Hepatocyte (in vitro differentiated cells): ENCODE measurements at places on chromosomes 4 and X. TPM values are rescaled to one million over a fixed set of nuclear protein-coding genes. Genes with fewer than 3 reads are reported as not detected.

DNA sequence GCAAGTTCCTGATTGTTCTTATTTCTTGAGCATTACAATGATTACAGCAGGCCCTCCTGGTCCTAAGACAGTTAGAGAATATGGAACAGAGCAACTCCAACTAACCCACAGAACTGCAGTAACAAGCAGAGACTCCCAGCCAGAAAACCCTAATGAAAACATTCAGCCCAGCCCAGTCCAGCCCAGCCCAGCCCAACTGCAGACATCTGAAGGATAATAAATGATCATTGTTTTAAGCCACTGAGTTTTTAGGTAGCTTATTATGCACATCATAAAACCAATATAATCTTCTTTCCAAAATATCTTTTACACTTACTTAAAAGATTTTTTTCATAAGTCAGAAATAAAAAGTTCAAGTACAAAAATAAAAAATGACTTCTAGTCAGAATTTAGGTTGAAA, 51.3 kb downstream of the SPOCK3 start:
- no peak for DNase-seq

The KLKB1 gene
- 7.7 and 8.8 TPM in 2 replicates for polyA plus RNA-seq

The STBD1 gene
- polyA plus RNA-seq = 25.3 and 29.7 TPM in 2 replicates

The GAGE1 gene
- polyA plus RNA-seq = not detected in 2 replicates

The NAP1L3 gene
- polyA plus RNA-seq = 26.7 and 32.3 TPM in 2 replicates

The USP51 gene
- polyA plus RNA-seq = 0.33 and 0.74 TPM in 2 replicates

The CPEB2 gene
- 4.4 and 6.9 TPM in 2 replicates for polyA plus RNA-seq

GRCh38 chr4:85399270-85399669, 75.7 kb upstream of the ARHGAP24 start:
- DNase-seq = no peak

- no peak for DNase-seq
Measured at GRCh38 chrX:18616688-18617406, 55.1 kb downstream of the RS1 start.

The PRKG2 gene
- 4.6 and 6.7 TPM in 2 replicates for polyA plus RNA-seq

GRCh38 chr4:8402640-8403039, 37.9 kb downstream of the ACOX3 start:
- no peak for DNase-seq

- no peak for DNase-seq
Measured at GRCh38 chr4:152148057-152148456, 387.2 kb upstream of the GATB start.
